HepG2 (cell line): ENCODE measurements at places on chromosomes 13 and 19. TPM values are rescaled to one million over a fixed set of nuclear protein-coding genes. Genes with fewer than 3 reads are reported as not detected.
A peak's percentile ranks its signal among the peaks of the same experiment; 100 is the strongest.

GRCh38 chr19:49597703-49597974 is 6.7 kb downstream of the PRR12 start:
- no peak for DNase-seq

- no peak for DNase-seq
Measured at GRCh38 chr13:102847272-102848234, 1.7 kb downstream of the ERCC5 start.

The ZNF728 gene
- polyA plus RNA-seq: not detected in 2 replicates

The BEST2 gene
- polyA plus RNA-seq: not detected in 2 replicates

DNA sequence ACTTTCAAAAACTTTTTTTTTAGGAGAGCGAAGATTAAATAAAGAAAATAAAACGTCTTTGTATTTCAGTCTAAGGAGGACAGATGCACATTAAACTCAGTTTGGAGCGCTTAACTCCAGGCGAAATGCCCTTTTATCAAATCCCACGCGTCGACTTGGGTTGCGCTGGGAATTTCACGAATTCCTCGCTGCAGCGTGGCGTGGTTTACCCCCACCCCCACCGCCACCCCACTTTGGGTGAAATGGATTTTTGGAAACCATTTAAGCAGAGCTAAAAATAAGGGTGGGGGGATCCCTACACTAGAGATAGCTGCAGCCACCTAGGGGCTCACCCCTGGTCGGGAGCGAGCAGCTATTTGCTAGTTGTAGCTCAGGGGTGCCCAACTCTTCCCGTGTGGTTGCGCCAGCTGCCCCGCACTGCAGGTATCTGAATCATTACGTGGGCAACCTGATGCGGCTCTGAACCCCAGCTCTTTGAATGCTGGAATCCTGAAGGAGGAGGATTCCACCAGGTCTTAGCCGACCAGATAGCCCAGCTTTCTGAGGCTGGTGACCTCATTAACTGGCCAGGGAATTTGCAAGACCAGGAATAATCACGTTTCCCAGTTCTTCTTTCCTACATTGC is 6.5 kb upstream of the TSHZ3 start:
- DNase-seq: no peak

The CLEC17A gene
- not detected in 2 replicates for polyA plus RNA-seq

- no peak for DNase-seq
Measured at GRCh38 chr13:32261567-32261966, 53.6 kb downstream of the ZAR1L start.

The NKPD1 gene
- 0.03 and 0.10 TPM in 2 replicates for polyA plus RNA-seq

DNA sequence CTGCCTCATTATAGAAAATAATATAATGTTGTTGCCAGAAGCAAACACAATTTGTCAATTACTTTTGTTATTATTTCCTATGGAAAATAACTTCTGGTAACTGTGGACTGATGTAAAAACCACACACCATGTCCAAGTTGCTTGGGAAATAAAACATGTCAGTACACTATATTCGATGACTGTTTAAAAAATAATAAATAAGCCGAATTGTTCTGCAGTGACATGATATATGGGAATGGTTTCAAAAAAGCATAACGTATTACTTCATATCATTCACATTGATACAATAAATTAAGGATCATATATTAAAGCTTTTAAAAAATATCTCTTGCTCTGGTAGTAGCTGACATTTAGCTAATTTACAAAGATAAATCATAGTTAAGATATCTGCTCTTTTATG is 2062.1 kb downstream of the PCDH9 start:
- no peak for DNase-seq

DNA sequence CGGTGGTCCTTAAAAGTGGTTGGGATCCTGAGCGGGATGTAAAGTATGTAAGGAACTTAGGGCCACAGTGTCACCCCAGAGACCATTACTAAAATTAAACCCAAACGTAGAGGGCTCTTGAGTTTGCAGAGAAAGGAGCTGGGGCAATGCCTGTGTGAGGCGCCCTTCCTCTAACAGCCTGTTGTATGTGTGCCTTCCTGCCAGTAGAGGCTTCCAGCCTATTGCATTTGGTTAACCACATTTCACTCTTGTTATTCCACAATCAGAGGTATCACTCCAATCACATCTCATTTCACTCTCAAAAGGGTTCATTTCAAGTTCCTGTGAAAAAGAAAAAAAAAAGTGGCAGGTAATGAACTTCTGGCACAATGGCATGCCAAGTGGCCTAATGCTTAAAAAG is 29.4 kb downstream of the DIAPH3 start:
- DNase-seq: no peak

DNA sequence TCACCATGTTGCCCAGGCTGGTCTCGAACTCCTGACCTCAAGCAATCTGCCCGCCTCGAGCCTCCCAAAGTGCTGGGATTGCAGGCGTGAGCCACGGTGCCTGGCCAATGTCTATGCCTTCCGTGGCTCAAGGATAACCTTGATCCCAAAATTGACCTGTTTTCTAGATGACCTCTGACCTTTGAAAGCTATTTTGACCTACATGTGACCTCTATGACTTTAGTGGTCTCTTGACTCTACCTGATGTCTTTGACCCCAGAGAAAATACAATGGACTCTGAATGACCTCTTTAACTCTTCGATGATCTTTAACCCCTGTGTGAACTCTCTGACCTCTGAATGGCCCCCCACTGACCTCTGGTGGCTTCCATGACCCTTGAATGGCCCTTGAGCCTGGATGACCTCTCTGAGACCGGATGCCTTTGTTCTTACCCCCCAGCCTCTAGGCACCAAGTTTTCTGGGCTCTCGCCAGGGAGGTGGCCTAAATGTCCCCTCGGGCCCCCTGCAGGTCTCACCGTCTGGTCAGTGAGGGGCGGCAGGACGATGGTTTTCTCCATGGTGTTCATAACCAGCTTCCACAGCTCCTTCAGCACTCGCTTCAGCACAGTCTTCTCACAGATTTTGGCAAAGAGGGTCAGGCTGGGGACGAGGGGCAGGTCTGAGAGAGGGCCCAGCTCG is 63.7 kb downstream of the UNC13A start:
- DNase-seq: no peak

DNA sequence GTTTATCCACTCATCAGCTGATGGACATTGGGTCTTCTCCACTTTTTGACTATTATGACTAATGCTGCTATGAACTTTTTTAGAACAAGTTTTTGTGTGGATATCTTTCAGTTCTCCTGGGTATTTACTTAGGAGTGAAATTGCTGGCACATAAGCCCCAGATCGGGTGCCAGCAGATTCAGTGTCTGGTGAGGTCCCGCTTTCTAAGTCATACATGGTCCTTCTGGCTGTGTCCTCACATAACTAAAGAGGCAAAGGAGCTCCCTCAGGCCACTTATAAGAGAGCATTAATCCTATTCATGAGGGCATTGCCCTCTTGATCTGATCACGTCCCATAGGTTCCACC is 600 bp upstream of the ZNF226 start:
- no peak for DNase-seq

The LMTK3 gene
- 0.18 and 0.30 TPM in 2 replicates for polyA plus RNA-seq

The PSG4 gene
- 0.47 TPM in 1 of 2 replicates, not detected in the other for polyA plus RNA-seq

The PLPP2 gene
- polyA plus RNA-seq: not detected in 2 replicates

The CBLC gene
- polyA plus RNA-seq: 2.6 and 4.3 TPM in 2 replicates

- no peak for DNase-seq
Measured at GRCh38 chr13:86945584-86945983, 725.6 kb upstream of the SLITRK5 start.

The C13orf42 gene
- polyA plus RNA-seq: not detected in 2 replicates

The ZNF527 gene
- 1.0 and 1.5 TPM in 2 replicates for polyA plus RNA-seq

GRCh38 chr13:106796280-106797047 is 228.5 kb upstream of the ARGLU1 start:
- DNase-seq: no peak

The CACNG6 gene
- not detected in 2 replicates for polyA plus RNA-seq

DNA sequence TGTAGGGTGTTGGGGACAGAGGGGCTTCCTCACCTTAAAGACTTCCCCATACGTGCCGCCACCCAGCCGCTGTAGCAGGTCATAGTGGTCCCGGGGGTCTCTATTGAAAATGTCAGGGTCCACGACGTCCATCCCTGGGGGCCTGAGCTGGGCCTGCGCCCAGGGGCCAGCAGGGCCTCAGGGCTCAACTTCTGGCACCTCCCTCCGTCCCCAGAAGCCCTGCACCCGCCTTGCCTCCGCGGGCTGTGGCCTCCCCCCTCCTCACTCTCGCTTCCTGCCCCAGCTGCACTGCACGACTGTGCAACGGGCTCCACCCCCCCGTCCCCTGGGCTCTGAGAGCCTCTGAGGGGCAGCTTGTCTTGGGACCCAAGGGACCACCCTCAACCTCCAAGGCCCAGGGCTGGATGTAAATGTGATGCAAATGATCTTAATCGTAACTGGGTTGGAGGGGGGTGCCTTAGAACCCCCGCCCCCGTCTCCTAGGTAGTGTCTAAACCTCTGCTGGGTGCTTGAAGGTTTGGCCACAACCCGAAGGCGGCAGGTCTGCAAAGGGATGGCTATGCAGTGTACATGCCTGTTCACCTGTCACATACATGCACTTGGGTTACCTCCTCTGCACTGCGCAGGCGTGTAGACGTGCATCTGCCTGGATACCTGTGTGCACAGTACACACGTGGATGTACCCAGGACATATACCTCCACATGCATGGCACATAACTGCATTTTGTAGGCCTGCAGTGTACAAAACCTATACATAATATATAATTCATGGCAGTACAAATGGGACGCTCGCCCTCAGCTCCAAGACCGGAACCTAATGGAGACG is at the start of gene MAP4K1:
Gene MAP4K1, minus strand, starts transcription at position 190 of the 826 bp plus-strand sequence. Its CDS starts 58 bp downstream, at position 132.
- DNase-seq: no peak

- no peak for DNase-seq
Measured at GRCh38 chr19:2774953-2775555, 8.0 kb downstream of the SGTA start.

DNA sequence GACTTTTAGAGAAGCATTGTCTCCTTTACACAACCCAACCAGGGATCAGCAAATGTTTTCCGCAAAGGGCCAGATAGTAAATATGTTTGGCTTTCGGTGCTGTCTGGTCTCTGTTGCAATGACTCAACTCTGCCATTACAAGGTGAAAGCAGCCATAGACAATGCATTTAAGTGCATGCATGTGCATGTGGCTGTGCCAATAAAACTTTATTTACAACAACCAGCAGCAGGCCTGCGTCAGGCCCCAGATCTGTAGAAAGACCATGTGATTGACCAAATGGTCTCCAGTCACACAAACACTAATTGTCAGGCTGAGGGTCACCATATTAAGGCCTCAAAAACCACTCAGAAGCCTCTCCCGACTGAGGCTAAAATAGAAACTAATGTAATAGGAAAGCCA is 8.1 kb downstream of the RAB20 start:
- DNase-seq: peak; percentile 25

GRCh38 chr13:66663711-66664110 is 566.4 kb downstream of the PCDH9 start:
- DNase-seq: no peak

The DPF1 gene
- 1.0 and 1.3 TPM in 2 replicates for polyA plus RNA-seq

DNA sequence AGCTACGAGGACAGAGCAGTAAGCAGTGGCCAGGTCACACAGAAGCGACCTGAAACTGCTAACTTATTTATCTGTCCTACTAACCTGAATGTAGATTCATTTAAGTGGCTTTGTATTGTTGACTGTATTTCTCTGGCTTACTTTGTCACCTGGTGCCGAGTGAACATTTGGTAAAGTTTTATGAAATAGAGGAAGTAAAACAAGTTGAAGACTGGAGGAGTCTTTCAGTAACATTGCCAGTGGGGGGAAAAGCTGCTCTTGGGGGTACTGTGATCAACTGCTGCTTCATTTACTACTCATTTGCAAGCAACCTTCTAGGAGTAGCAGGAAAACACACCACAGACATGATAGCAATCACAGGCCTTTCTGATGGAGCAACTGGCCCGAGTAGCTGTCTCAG is 615.0 kb downstream of the FGF9 start:
- DNase-seq: no peak

The CFAP97D2 gene
- not detected in 2 replicates for polyA plus RNA-seq

DNA sequence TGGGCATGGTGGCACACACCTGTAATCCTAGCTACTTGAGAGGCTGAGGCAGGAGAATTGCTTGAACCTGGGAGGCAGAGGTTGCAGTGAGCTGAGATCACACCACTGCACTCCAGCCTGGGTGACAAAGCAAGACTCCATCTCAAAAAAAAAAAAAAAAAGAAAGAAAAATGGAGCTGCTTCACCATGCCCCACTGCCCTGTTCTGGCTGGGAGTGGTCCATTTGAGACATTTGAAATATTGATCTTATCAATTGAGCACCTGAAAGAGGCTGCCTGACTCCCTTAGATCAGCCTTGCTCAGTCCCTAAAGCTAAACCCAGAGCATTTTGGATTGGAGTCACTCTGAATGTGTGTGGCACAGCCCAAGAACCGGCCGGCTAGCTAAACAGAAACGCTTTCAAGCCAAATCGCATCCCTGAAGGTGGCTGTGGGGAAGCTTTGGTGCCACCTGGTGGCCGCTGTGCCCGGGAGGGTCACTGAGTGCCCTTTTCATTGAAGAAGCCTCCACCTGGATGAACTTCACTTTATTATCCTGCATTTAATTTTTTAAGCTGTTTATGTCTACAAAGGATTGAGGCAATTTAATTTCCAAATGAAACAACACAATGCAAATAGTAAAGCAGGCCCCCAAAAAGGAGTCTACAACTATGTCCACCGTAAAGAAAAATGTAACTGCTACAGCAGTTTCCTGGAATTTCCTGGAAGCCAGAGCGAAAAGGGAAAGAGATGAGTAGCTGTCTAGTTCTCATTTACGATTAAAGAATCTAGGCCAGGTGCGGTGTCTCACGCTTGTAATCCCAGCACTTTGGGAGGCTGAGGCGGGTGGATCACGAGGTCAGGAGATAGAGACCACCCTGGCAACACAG is 53.1 kb upstream of the SERPINE3 start:
- DNase-seq: peak; percentile 39

The IZUMO2 gene
- polyA plus RNA-seq: not detected in 2 replicates

DNA sequence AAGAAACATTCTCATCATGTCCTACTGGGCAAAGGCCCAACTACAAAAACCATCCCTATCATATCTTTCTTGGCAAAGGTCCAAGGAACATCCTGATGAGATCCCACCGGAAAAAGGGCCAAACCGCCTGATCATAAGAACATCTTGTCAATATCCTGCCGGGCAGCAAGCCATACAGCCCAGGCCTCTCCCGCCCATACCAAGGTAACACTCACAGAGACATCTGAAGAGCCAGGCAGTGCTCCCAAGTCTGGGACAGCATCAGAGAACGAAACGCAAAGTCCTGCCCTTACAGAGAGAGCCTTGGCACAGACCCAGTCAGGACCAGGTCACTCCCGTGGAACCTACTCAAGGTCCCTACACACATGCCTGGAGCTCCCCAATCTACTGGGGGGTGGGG is 18.5 kb upstream of the ZNF331 start:
- no peak for DNase-seq

DNA sequence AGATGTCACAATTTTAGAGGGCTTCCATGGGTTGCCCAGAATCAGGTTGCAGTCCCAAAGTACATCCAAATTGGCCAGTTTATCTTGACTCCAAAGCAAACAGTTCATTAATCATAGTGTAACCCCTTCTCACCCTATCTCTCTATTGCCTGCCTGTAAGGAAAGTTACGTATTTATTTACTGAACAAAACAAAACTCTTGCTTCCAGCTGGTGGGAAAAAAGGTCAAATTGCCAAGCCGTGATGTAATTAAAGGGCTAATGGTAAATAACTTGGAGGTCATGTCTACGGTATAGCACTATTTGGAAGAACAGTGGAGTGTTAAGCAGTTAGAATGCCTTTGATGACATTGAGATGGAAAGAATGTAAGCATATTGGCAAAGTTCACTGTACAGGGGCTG is 214.0 kb downstream of the DLEU7 start:
- DNase-seq: peak; percentile 59

The CEACAM16 gene
- not detected in 2 replicates for polyA plus RNA-seq

The WTIP gene
- 18.1 and 20.9 TPM in 2 replicates for polyA plus RNA-seq

GRCh38 chr13:60733933-60734332 is 336.9 kb downstream of the TDRD3 start:
- DNase-seq: no peak

The ZNF681 gene
- not detected in 2 replicates for polyA plus RNA-seq
